ENCODE measurements at places on chromosomes 3 and 15.

DNA sequence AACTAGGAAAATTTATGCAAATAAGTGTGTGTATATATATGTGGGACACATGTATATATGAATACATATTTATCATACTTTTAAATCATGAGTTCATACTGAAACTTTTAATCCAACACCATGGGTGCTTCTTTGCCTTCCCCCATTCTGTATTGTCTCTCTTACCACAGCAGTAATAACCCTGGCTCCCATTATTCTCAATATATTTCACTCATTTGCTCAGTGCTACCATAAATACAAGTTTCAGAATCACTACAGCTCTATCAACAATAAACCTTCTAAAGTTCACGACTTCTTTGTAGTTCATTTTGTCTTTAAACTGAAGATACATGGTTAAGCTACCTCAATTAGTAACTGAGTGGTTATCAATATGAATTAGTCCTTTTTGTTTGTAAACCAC lies 82.2 kb downstream of the PCCB start:
- no peak for DNase-seq

DNA sequence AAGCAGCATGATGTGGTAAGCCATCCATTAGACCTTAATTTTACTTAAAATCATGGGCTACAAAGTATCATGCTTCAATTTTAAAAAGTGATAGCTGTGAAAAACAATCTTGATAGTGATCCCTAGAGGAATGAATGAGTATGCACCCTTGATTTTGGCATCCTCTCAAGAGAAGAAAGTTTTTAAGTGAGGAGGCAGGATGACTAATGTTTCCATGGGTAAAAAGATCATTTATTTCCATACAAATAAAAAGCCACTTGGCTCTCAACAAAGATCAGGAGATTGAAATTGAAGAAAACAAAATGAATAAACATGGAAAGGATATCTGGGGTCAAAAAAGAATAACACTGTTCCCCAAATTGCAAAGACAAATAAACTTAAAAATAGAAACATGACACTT lies 305.4 kb downstream of the MEX3B start:
- DNase-seq: no peak

DNA sequence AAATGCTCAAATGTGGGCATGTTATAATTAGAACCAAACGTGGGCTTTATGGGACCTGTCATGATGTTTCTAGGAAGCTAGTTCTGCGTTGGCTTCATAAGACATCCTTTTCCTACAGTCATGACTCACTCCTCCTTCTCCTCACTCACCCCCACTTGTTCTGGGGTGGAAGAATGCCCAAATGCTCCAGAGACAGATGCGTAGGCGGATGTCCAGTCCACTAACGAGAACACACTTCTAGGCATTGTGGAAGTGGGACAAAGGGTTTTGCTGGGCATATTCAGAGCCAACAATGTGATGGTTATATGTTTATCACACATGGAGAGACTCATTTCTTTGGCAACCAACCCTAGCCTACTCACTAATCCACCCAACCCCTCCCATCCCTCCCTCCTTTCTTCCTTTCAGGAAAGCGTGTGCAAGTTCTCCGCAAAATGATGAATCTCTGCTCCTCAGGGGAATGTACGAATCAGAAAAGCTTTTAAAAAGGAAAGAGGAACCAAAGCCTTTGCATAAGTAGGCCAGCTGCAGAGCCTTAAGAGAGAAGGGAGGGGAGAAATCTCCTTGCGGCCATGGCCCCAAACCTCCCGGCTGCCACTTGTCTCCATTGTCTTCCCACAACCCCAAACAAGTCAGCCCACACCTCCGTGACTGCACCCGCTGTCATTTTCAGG lies 123.0 kb upstream of the SPRED1 start:
- DNase-seq: peak; percentile 82

GRCh38 chr15:95616306-95616705 lies 714.2 kb upstream of the NR2F2 start:
- DNase-seq: no peak

DNA sequence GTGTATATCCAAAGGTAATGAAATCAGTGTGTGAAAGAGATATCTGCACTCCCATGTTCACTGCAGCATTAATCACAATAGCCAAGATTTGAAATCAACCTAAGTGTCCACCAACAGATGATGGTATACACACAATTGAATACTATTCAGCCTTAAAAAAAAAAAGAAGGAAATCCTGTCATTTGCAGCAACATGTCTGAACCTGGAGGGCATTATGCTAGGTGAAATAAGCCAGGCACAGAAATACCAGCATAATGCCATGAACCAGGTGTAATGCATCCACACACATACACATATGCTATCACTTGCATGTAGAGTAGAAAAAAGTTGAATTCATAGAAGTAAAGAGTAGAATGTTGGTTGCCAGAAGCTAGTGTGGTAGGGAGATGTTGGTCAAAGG lies 18.4 kb upstream of the NR1I2 start:
- DNase-seq: no peak

GRCh38 chr3:188584162-188584529 lies 430.2 kb downstream of the LPP start:
- peak; percentile 44 for DNase-seq

GRCh38 chr15:92881211-92881754 lies 18.8 kb upstream of the CHD2 start:
- no peak for DNase-seq

- DNase-seq: no peak
Observed at GRCh38 chr15:90165157-90165556, 36.0 kb upstream of the SEMA4B start.

DNA sequence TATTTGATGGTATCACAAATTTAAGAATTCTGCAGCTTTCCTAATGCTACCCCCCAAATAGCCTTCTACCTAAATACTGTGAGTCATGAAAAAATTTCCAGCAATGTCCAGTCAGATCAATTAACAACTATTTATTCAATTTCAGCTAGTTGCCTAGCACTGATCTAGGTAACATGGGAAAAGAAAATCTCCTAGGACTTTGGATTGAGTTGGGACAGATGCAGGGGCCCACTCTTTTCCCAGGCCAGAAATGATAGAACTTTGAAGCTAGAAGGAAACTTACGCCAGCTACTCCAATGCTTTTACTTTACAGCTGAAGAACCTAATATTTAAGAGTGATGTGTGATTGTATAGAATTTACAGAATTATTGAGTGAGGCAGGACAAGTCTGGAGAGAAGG lies 196.3 kb downstream of the FMN1 start:
- no peak for DNase-seq

DNA sequence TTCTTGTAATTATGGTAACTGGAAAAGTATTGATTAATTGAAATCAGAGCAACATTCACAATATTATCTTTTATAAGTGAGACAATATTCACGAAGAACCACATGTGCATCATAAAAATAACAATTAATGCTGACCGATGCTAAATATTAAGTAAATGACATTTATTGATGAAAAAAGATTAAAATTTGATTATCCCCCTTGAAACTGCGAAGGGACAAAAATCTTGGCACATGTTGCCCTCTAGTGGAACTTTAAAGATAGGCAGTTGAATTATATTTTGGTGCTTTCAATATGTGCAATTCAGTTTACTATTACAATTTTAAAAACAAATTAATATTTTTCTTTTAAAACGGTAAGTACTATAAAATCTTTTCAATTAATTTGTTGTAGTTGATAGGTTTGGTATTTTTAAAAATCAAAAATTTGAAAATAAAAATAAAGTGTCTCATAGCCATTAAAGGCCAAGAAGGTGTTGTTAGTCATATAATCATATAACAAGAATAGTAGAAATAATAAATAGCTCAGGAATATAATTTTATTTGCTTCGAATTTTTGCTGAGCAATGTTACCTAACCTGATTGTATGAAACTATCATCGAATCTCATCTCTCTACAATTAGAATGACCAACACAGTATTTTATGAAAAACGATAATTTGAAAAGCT lies 270.2 kb downstream of the ROBO1 start:
- no peak for DNase-seq

DNA sequence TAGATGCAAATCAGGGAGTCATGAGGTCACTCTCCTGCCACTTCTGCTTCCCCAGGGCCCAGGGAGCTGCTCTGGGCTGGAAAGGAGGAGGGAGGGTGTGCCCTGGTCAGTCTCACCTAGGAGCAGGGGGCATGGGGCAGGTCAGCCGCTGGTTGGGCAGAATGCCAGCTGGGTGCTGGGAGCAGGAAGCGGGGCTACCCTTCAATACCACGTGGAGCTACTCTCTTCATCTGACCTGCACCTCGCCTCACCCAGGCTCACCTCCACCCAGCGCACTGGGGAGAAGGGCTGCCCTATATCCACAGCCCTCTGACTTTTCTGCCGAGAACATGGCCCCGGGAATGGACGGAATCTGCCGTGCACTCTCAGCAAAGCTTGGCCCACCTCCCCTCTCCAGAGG lies 15.1 kb downstream of the NTRK3 start:
- DNase-seq: no peak

DNA sequence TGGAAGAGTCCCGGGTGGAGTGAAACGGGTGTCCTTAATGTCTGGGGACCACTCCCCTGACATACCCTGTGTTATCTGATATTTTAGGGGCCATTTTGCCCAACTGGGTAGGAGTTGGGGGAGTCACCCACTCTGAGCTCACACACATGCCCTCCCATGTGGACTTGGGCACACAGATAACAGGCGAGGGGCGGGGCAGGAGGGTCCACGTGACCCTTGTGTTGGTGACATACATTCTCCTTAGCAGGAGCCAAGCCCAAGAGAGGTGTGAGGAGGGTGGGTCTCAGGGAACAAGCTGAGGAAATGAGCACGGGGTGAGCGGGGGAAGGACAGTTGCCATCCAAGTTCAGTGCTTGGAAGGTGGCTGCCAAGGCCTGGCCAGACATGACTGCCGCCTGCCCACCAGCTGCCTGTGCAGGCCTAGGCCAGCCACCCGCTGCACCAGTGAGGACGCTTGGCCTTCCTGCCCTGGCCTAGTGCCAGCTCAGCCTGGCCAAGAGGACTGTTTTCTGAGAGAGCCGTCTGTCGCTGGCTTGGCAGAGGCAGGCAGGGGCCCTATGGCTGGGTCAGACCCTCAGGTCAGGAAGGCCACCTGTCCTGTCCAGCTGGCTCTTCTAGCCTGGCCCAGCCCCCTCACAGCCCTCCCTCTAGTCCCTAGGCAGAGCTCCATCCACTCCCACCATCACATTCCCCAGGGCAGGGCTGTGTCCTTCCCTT lies 31.3 kb upstream of the TMEM115 start:
- no peak for DNase-seq

GRCh38 chr3:117133066-117133465 lies 423.5 kb downstream of the TUSC7 start:
- DNase-seq: no peak

- DNase-seq: no peak
Observed at GRCh38 chr3:136385457-136385856, 135.3 kb downstream of the PCCB start.

- DNase-seq: no peak
Observed at GRCh38 chr15:38650936-38651327, 86.3 kb upstream of the RASGRP1 start.

DNA sequence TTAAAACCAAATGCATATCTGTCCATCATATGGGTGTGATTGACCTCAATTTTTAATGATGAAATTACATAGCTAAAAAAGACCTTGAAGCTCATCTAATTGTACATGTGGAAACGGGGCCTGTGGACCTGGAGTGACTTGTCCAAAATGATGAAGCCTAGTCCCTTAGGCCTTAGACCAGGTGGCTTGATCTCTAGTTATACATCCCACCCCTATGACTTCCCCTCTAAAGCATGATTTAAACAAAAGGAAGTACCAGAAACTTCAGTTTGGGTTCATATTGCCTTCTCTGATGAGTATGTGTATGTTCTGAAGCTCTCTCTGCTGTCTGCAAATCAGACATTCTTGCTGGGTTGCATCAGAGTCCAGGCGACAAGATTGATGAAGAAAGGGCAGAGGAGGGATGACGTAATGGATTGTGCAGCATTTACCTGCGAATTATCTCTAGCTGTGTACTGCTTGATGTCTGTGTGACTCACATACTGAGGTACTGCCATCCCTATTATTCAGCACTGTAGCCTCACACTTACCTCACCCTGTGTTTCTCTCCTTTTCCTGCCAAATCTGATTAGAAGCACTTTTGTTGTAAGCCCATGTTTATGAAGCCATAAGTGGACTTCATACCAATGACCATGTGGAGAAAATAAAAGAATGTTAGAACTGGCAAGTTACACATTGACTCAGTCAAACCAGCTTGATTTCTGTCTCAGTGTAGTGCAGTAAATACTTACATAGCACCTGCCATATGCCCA lies 111.5 kb downstream of the FILIP1L start:
- DNase-seq: peak; percentile 97

Measured in epithelial cell of proximal tubule (primary cell).